Fibroblast of skin of back (primary cell): ENCODE measurements at places on chromosomes 5 and 9.
A peak's percentile ranks its signal among the peaks of the same experiment; 100 is the strongest.

GRCh38 chr5:113390224-113390623 is 44.6 kb downstream of the TSSK1B start:
- peak; percentile 27 for DNase-seq

DNA sequence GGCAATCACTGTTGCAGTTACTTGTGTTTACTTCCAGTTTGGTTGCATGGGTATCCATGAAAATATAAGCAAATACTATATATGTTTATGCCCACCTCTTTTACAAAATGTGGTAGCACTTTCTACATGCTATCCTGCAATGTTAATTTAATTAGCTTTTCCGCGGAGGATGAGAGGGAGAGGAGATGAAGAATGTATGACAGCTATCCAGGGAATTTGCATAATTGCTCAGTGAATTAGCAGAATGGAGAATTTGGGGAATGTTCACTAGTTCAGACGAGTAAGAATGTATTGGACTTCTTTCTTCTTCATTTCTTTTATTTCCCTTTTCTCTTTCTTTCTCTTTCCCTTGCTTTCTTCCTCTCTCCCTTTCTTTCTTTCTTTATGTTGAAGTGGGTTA is 140.7 kb upstream of the SLC28A3 start:
- no peak for DNase-seq

- no peak for DNase-seq
These were observed 18.4 kb upstream of the ZNF474 start for GRCh38 chr5:122110987-122111386.

GRCh38 chr5:137470111-137470920 is 28.8 kb downstream of the SPOCK1 start:
- peak; percentile 99 for DNase-seq

GRCh38 chr5:32445287-32445758 is 783 bp upstream of the ZFR start:
- DNase-seq, result no peak

DNA sequence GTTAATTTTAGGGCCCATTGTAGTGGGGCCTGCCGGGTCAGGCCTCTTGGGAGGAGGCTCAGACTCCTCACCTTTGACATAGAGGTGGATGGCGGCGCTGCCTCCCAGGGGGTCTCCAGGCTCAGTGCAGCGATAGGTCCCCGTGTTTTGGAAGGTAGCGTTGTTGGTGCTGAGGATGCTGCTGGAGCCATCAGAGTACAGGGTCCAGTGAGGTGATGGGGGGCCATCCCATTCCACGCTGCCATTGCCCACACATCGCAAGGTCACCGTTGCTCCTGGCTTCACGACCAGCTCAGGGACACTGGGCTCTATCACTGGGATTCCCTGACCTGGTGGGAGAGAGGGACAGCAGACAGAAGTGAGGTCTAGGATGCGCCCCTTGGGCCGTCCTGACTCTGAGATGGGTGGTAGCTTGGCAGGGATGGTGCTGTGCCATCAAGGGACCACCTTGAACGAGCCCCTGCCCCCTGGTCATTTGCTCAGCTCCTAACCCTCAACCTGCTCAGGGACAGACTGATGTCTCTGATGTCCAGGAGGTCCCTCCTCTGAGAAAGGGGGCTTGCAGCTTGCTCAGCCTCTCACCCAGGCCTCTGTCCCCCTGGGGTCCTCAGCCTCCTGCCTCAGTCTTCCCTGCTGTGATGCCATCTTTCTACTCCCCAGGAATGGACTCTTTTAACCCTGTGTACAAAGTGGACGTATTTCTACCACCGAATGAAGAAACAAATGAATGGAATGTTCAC is 5.5 kb downstream of the CSF1R start:
- DNase-seq, result no peak

GRCh38 chr5:133482028-133482427 is 130.3 kb downstream of the FSTL4 start:
- DNase-seq, result peak; percentile 15

- DNase-seq, result peak; percentile 70
These were observed 12.7 kb downstream of the EEIG1 start for GRCh38 chr9:127968042-127968441.

GRCh38 chr9:38112456-38112855 is 43.4 kb upstream of the SHB start:
- DNase-seq, result no peak
